ENCODE measurements at places on chromosomes 6 and 20.

GRCh38 chr6:35365594-35366203 is 23.3 kb downstream of the PPARD start:
- no peak for DNase-seq

DNA sequence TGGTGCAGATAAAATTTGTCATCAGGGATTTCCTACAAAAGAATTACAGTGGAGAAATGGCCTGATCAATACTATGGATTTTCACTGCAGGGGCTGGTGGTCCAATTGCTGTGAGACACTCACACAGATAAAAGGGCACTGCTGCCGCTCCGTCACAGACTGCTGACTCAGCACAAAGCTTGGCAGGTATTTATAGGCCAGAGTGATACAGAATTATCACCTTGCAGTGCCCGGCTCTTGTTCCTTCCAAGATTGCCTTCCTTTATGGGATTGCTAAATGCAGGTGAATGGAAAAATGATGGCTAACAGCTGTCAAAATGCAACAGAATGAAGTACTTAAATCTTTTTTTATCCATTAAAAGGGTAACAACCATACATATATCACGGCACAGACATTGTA is 247.8 kb upstream of the ZFP64 start:
- DNase-seq: no peak

DNA sequence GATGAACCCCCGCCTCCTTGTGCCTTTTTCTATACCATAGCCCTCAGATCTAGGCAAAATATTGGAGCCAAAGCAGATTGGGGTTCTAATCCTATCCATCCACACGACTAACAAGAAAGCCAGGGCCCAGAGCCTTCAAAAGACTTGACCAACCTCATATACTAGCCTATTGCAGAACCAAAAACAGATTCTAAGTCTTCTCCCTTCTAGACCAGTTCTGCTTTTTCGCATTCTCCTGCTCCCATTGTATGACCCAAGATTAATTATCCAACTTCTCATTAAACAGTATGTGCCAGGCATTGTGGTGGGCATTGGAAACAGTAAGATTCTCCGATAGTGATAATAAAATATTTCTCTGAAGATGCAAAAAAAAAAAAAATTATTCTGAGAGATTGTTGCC is 113.7 kb upstream of the JARID2 start:
- DNase-seq: no peak

DNA sequence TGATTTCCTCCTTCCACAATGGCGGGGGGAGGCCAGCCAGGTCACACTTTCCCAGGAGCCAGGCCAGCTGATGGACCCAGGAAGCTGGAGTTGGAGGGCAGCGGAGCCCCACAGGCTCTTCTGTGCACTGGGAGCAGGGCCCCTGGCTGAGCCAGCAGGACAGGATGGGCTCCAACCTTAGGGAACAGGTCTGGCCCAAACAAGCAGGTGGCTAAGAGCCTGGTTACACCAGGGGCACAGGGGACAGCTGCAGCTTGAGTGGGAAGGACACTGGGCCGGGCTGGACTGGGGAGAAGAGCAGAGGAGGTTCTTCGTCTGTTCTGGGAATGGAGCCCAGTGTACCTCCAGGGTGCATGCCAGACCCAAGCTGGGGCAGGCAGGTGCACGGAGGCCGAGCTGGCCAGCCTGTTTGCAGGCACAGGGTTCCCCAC is 102.3 kb downstream of the DLL1 start:
- DNase-seq: no peak

DNA sequence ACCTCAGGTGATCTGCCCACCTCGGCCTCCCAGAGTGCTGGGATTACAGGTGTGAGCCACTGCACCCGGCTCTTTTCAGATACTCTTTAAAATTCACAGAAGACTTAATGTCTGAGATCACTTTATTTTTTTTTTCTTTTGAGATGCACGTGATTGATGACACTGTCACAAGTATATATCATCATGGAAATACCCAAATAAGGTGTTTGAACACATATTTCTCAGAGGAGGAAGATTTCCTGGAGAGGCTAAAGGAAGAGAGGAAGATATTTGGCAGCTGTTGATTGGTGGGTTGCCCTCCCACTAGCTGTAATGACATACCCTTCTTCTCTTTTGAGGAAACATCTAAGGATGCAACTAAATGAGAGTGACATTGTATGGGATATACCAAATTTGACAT is 225.9 kb upstream of the CITED2 start:
- DNase-seq: no peak

DNA sequence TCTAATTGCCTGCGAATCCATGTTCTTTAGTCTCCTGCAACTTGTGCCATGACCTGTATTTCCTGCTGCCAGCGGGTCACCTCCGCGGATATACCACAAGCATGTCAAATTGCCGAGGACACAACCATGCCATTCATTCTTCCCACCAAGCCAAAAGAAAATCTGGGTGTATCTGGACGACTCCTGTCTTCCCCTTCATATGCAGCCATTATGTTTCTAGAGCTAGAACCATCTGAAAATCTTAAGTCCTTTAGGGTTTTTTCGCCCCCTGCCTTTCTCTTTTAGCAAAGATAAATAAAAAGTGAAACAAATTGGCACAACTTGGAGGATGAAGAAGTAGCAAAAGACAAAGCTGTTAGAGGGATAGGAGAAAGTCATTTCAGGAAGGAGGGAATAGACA is 242.6 kb downstream of the ARID1B start:
- no peak for DNase-seq

DNA sequence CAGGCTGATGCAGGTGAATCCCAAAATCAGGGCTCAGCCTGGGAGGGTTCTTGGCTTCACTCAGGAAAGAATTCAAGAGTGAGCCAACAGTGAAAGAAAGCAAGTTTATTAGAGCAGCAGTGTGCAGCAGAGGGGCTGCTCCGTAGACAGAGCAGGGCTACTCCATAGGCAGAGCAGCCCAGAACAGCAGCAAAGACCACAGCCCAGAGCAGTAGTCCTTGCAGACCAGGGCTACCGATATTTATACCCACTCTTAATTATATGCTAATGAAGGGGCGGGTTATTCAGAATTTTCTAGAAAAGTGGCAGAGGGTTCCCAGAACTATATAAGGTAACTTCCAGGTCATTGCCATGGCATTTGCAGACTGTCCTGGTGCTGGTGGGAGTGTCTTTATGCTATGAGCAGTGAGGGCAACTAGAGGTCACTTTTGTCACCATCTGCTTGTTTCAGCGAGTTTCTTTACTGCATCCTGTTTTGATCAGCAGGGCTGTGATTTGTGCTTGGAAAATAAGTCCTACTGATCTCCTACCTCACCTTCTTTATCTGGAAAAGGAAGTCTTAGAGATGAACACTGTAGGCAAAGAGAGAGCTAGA is 39.8 kb upstream of the PTPN1 start:
- no peak for DNase-seq

Measured in CD4-positive, alpha-beta T cell treated with Interleukin-1 beta for 1 hour (primary cell).